K562 (cell line): ENCODE measurements at places on chromosomes 11 and 22. TPM values are rescaled to one million over a fixed set of nuclear protein-coding genes. Genes with fewer than 3 reads are reported as not detected.

PAMR1 gene
- not detected in 2 replicates for total RNA-seq

SOX6 gene
- total RNA-seq, result 8.0 and 9.4 TPM in 2 replicates

LRRC4C gene
- not detected in 2 replicates for total RNA-seq

GPR83 gene
- total RNA-seq, result 0.07 and 0.13 TPM in 2 replicates

CRYBB1 gene
- total RNA-seq, result 0.16 and 0.22 TPM in 2 replicates

TMEM126A gene
- 37.3 and 41.5 TPM in 2 replicates for total RNA-seq

OR52I2 gene
- not detected in 2 replicates for total RNA-seq

ZNF214 gene
- total RNA-seq, result 0.29 TPM in 2 replicates

GRCh38 chr11:2203440-2204259 is 32.0 kb upstream of the TH start:
- no peak for DNase-seq

DNA sequence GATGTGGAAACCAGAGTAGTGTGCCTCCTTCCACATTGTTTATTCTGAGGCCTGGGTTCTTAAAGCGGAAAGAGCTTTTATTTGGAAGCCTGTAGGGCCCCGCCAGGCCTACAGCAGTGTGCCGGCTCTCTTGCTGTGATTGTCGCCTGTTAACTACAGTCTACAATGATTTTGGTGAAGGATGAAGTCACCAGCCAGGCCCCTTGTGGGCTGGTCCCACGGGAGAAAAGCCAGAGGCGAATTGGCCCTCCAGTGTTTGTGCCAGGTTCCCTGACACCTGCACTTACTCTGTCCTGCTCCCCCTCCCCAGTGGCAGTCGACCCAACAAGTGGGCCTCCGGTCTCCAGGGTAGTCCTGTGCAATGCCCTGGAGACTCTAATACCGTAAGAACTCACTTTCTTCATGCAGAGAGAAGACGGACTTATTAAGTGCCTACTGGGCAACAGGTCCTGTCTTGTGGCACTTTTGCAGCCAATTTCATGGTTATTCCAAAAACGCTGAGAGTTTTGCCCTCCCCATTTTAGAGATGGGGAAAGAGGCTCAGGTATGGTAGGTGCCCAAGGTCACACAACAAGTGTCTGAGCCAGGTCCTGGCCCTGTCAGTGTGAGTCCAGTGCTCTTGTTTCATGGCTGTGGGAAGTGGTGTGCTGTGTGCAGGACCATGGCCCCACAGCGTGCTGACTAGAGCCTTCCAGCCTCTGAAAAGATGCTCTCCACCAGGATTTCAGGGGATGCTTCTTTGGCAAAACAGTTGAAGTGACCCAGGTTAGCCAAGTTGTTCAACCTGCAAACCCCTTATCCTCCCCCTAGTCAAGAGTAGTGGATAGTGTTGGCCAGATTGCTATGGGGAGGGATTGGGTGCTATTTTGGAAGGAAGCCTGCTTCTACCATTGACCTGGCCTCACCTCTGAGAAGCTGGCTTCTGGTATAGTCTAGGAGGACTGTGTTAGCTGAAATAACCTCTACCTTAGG is 1.4 kb downstream of the MICAL2 start:
- no peak for DNase-seq

DNA sequence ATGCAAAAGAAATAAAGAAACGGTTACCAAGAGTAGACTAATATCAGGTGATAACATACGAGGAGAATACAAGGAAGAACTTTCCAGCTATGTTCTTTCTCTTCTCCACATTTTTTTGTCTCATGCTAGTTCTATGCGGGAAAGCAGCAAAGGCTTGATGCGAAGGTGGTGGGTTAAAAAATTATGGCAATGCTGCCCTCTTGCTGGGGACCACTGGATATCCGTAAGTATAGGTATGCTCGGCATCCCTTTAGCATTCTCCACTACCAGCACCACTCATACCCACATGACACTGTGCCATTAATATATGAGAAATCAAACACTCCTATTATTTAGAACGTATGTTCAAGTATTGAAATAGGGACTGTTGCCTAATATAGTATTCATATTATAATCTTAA is 776.4 kb downstream of the LRRC4C start:
- no peak for DNase-seq

- DNase-seq, result no peak
Measured at GRCh38 chr11:70000228-70000627, 77.9 kb upstream of the ANO1 start.

DNA sequence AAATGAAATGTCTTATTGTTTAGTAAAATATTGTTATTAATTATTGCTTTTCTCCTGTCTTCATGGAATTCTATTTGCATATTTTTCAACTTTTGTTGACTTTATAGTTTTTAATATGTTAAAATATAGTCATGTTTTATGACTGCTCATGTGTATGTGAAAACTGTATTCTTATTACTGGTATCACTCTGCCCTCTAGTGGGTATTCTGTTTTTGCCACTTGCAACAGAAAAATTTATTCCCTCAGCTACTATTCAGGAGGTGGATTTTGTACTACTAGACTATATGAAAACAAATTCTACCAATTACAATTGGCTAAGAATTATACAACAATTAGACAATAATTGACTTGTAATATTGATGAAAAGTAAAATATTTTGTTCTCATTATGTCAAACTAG is 45.0 kb downstream of the OR4C6 start:
- peak; percentile 10 for DNase-seq

GRCh38 chr11:4466871-4467442 is 15.5 kb upstream of the OR52K1 start:
- no peak for DNase-seq

DNA sequence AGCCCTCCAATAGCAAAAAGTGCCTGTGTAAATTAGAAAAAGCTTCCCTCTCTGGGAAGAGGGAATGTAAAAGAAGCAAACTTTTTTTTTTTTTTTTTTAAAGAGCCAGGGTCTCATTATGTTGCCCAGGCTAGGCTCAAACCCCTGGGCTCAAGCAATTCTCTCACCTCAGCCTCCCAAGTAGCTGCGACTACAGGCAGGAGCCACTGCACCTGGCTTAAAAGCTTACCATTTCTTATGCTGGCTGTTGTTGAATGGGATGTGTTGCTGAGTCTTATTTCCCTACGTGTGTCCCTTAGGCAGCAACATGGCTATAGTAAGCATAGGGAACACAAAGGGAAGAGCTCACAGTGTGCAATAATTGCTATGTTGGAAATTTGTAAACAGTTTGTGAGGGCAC is 225.5 kb upstream of the CCDC90B start:
- no peak for DNase-seq

GRCh38 chr11:88344869-88345268 is 7.3 kb upstream of the CTSC start:
- DNase-seq, result no peak

GRCh38 chr11:131683666-131684065 is 313.3 kb downstream of the NTM start:
- no peak for DNase-seq

DNA sequence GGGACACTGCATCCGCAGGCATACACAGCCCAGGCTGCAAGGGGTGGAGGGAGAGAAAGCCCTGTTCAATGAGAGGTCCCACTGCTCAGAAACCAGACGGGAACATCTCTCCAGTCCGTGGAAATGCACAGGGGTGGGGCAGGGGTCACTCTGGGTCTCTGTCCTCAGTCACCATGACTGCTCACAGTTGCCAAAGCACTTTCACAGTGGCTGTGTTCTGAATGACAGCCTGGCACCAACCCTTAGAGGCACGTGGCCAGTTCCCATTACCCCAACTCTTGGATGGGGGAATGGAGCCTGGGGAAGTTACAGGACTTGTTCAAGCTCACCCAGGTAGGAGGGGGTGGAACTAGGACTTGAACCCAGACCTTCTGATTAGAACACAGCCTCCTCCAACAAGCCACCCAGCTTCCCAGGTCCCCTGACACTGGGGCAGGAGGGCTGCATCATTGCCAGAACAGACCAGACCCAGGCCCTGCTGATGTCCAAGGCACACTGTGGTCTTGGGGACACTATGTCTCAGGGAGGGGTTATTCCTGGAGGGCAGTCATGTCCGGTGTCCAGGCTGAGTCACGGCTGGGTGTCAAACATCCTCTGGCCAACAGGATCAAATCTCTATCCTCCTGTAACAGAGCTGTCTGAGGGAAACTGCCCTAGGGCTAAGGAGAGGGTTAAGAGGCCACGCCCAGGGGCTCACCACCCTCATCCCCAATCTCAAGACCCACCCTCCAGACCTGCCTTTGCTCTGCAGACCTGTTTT is 8.2 kb downstream of the ZNF70 start:
- peak; percentile 19 for DNase-seq

DNA sequence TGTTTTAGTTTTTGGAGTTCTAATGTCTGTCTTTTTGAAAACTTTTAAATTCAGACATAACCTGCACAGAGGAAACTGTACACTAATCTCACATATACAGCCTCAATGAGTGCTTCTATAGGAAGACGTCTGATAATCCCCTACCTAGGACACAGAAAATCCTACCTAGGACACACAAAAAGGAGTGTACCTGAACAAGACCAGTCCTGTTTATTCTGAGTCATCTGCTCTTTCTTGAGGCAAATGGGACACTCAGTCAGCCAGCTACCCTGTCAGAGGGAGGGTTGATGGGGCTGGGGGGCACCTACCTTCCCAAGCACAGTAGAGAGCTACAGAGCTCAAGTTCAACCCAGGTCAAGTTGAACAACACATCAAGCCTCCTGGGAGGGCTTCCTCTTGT is 346.6 kb upstream of the NCAM1 start:
- DNase-seq, result no peak

- no peak for DNase-seq
Measured at GRCh38 chr11:74090701-74091100, 80.1 kb downstream of the C2CD3 start.

- DNase-seq, result peak; percentile 44
Measured at GRCh38 chr22:29719899-29720645, at the start of gene CABP7. CABP7 (plus strand) TSS chr22:29720003; CDS start chr22:29720425, 422 bp downstream.

DNA sequence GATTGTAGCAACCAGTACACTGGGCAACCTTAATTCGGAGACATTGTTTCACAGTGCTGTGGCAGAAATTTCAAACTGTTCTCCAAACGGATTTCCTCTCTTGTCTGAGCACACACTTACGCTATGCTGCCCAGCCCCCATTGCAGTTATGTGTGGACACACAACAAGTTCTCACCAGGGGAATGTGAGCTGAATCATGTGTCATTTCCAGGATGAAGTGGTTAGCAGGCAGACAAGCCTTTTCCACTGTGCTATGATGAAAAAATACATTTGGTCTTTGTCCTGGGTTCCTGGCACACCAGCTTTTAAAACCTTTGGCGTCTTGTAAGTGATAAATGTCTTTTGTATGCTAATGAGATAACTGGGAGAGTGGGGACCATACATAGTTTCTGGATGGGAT is 46.9 kb upstream of the SYT9 start:
- DNase-seq, result no peak

GRCh38 chr11:96062134-96062533 is 138.2 kb upstream of the MTMR2 start:
- DNase-seq, result no peak

DNA sequence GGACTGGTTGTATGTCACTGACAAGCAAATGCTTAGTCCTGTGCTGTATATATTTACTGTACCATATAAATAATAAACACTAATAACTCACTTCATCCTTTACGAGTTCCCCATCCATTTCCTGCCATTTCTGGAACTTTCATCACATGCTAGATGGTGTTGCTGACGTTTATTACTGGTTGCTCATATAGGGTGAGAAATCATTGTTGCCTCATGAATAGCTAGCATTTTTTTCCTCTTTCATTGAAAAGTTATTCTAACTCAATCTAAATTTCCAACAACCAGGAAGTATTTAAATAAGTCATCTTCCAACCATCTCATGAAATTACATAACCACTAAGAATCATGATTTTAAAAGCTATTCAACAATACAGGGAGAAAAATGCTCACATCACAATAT is 88.6 kb upstream of the RCN1 start:
- DNase-seq, result no peak

- peak; percentile 62 for DNase-seq
Measured at GRCh38 chr11:9347100-9347499, 32.7 kb upstream of the TMEM41B start.

- DNase-seq, result peak; percentile 94
Measured at GRCh38 chr11:64152841-64153691, 12.8 kb downstream of the MACROD1 start.

DNA sequence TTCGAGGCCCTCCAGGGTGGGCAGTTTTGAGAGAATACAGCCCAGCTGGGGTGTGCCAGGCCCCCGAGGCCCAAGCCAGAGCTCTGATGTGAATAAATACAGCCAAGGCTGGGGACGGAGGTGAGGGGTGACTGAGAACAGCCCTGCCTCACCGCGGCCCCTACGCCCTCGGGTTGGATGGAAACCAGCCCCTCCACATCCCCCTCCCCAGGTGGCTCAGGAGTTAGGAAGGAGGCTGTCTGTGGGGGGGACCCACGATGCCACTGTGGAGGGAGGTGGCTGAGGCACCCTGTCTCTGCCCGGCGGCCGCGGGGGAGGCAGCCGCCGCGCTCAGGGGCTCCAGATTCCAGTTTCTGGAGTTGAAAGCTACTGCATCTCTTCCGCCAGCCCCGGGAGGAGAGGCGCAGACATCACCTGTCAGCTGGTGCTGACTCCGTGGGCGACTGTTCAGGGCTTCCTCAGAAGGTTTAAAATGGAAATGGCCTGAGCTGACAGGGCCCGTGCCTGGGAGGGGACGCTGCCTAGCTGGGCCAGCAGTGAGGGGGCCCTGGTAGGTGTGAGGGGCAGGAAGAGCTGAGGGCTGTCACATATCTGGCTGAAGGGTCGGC is 1.4 kb downstream of the FLRT1 start:
- DNase-seq, result no peak

- DNase-seq, result no peak
Measured at GRCh38 chr11:92588393-92588792, 363.8 kb downstream of the FAT3 start.

- DNase-seq, result no peak
Measured at GRCh38 chr11:18722293-18722637, 3.7 kb downstream of the IGSF22 start.

DNA sequence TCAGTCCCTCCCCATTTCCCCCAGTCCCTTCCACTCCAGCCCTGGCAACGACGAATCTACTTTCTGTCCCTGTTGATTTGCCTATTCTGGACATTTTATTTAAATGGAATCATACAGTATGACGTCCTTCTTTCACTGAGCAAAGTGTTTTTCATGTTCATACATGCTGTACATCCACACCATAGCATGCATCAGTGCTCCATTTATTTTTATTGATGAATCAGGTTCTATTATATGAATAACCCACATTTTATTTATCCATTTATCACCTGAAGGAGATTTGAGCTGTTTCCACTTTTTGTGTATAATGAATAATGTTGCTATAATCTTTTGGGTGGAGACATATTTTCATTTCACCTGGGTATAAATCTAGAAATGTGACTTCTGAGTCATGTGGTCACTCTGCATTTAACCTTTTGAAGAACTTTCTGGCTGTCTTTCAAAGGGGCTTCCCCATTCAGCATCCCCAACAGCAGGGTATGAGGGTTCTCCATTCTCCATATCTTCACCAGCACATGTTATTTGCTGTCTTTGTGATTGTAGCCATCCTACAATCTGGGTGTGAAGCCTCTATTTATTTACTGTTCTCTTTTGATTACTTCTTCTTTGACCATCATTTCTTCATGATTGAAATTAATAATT is 531.7 kb downstream of the ETS1 start:
- no peak for DNase-seq
